ENCODE measurements at places on chromosomes 13 and 19.

DNA sequence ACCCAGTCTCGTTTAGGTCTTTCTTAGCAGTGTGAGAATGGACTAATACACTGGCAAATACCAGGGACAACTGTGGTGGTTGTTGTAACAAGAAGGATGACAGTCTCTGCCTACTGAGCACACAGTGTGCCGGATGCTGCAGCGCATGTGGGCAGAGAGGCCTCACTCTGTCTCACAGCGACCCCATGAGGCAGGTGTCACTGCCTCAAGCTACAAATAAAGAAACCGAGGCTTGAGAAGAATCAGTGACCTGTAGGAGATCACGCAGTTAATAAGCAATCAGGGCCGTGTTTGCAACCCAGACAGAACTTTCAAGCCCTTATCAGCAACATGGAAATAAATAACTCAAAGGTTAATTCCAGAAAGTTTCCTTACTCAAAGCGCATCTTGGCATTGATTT, 40.5 kb upstream of the GAS6 start:
- DNase-seq, result no peak

GRCh38 chr13:90690458-90691080, 656.9 kb upstream of the MIR17HG start:
- DNase-seq, result no peak

DNA sequence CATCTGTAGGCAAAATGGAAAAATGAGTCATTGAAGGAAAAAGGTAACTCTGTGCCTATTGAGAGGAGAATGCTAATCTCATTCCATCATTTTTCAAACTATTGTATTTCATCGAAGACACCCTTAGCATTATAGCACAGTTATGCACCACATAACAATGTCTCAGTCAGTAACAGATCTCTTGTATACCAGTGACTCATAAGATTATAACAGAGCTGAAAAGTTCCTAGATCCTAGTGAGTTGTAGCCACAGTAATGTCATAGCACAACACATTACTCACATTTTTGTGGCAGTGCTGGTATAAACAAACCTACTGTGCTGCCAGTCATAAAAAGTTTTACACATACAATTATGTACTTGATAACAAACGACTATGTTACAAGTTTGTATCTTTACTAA, 1077.6 kb downstream of the DIAPH3 start:
- DNase-seq, result no peak

DNA sequence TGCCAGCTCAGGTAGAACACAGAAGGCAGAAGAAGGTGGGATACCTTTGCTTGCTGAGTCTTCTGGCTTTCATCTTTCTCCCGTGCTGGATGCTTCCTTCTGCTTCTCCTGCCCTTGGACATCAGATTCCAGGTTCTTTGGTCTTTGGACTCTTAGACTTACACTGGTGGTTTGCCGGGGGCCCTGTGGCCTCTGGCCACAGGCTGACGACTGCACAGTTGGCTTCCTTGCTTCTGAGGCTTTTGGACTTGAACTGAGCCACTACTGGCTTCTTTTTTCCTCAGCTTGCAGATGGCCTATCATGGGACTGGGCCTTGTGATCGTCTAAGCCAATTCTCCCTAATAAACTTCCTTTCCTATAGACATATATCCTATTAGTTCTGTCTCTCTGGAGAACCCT, 19.8 kb upstream of the ZNF331 start:
- DNase-seq, result no peak

DNA sequence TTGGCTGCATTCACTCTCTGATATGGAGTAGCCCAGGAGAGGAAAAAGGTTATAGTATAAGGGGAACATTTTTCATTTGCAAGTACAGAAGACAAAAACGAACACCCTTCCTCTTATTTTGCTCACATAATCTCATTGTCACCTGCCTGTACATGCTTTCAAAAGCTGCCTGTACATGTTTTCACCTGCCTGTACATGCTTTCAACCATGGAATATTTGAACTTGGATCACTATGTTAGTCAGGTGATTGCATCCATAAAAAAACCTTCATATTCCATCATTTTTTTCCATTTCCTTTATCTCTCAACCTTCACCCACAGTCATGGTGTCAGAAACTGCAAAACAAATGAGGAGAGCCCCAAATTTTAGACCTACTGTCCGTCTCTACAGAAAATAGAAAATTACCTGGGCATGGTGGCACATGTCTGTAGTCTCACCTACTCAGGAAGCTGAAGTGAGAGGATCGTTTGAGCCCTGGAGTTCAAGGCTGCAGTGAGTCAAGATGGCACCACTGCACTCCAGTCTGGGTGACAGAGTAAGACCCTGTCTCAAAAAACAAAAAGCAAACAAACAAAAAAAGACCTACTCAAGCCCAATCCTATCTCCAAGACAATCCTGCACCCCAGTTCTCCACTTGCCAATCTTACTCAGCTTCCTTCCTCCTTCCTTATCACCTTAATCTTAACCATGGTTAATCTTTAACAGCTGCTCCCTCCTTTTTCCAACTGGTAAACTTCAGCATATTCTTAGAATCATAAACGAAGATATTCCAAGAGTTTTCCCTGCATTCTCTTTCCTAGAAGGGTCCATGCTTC, 11.6 kb downstream of the IGFL2 start:
- no peak for DNase-seq

GRCh38 chr13:41457589-41458186, 338 bp downstream of the RGCC start:
- no peak for DNase-seq

GRCh38 chr13:23074075-23074828, 106.5 kb upstream of the SGCG start:
- DNase-seq, result no peak

- no peak for DNase-seq
Observed at GRCh38 chr19:20879501-20879900, 43.5 kb upstream of the ZNF85 start.
